ENCODE measurements at places on chromosomes 4 and X.

GRCh38 chr4:150258569-150258968, 180.3 kb downstream of the DCLK2 start:
- DNase-seq = no peak

- DNase-seq = no peak
Measured at GRCh38 chr4:72814241-72814640, 245.2 kb upstream of the ADAMTS3 start.

DNA sequence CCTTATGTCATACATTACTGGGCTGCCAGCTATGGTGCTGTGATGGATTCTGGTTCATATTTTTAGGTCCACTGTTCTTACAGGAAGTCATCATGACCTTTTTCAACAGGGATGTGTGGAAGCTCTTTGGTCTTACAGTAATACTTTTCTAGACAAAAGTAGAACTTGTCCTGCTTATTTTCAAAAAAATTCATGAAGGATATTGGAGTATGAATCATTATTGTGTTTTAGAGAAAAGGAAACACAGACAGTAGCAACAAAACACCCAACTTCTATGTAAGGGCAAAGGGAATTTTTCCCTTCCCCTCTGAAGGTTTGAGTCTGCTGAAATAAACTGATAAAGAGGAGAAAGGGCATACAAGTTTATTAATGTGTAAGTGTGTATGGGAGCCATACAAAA, 54.7 kb upstream of the FAM9C start:
- no peak for DNase-seq

- no peak for DNase-seq
Measured at GRCh38 chr4:189659287-189659686, 281.4 kb upstream of the FRG1 start.

GRCh38 chrX:117568238-117568637, 548.4 kb downstream of the KLHL13 start:
- DNase-seq = no peak

GRCh38 chr4:149961876-149962597, 116.2 kb upstream of the DCLK2 start:
- no peak for DNase-seq

DNA sequence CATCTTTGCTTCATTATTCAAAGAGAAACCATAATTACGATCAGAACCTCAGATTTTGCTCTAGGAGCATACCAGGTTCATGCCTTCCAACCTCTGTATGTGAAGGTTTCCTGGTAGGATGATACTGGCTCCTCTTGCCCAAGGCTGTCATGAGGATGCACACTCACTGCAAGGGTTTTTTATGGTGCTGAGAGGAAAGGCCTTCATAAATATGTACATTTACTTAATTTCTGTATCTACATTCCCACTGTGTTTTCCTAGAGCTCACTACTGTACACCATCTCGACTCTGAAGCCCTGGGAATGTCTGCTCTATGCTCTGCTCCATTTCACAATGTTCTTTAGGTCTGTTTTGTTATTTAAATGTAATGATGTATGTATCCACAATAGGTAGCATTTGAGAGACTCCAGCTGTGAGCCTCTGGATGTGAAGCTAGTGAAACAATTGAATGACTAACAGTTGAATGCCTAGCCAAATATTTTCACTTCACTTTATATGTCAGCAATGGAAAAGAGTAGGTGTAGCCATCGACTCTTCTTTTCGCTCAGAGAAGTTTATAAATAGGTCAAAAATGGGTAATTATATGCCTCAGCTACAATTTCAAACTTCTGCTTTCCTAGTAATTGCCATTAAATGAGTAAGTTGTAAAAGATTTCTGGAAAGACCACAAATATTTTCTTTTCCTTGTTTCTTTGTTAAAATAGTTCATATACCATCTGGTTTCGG, 228.0 kb downstream of the PALLD start:
- no peak for DNase-seq

GRCh38 chrX:88584283-88584682, 162.7 kb upstream of the CPXCR1 start:
- no peak for DNase-seq

- DNase-seq = no peak
Measured at GRCh38 chr4:103423261-103423660, 225.1 kb upstream of the CENPE start.

- no peak for DNase-seq
Measured at GRCh38 chr4:152970102-152970820, 34.1 kb downstream of the FHDC1 start.

DNA sequence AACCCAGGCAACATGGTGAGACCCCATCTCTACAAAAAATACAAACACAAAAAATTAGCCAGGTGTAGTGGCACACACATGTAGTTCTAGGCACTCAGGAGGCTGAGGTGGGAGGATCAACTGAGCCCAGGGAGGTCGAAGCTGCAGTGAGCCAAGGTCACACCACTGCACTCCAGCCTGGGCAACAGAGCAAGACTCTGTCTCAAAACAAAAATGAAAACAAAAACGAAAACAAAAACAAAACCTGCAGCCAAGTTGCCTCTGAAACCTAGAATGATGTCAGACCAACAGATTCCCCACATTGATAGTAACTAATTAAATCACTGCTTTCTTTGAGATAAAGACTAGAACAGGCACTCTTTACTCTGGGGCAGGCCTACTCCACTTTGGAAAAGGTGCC, 104.5 kb downstream of the AMELX start:
- no peak for DNase-seq

DNA sequence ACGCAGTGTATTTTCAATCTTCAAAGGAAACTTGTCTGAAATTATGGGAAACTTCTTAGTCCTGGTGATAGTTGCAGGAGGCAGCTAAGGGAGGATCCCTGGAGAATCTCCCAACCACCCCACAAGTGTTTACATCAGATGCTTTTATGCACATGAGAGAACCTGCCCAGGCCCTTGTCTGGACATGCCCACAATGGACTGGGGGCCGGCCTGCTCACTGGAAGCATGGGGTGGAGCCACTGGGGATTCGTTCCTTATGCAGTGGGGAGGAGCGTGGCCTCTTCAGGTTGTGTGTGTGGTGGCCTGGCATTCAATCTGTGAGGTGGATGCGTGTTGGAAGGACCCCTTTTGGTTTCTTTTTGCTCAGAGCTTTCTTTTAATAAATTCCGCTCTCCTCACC, 398.7 kb upstream of the PPP1R2C start:
- DNase-seq = no peak

GRCh38 chrX:15866147-15866546, 11.5 kb upstream of the AP1S2 start:
- no peak for DNase-seq

- no peak for DNase-seq
Measured at GRCh38 chrX:56228914-56229313, 3.2 kb upstream of the KLF8 start.

DNA sequence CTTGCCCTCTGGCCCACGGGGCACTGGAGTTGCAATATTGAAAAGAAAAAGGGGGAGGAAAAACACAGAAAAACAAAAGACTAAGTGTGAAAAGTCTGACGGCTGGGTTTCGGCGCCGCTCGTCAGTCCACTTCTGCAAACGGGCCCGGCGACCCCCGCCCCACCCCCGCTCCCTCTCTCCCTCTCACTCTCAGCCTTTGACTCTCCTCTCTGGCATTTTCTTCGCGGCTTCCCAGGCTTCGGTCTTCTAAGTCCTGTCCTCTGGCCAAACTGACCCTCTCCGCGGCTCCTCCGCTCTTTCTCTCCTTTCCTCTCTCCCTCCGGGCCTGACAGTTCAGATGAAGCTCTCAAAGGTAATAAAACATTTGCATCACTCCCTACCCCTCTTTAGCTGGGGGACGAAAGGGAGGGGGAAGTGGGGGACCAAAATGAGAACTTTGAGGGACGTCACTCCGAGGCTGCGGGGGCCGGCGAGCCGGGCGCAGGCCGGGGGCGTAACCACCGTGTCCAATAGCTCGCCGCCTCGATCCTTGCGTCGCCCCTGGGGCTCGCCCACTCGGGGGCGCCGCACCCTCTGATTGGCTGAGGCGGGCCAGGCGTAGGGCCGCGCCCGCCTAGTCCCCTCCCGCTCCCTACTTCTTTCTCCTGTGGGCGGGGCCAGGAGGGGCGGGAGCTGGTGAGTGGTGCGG, at the start of gene NKX6-1:
TSS of gene NKX6-1 (minus strand) at position 358 of the 689 bp plus-strand sequence. CDS start 1,064 bp downstream, outside the sequence.
- peak; percentile 48 for DNase-seq

GRCh38 chrX:130109429-130110378, 593 bp downstream of the ELF4 start:
- DNase-seq = peak; percentile 35

GRCh38 chrX:45191383-45191782, 9.3 kb downstream of the DIPK2B start:
- DNase-seq = peak; percentile 23

GRCh38 chrX:130083656-130084382, 26.5 kb downstream of the ELF4 start:
- peak; percentile 38 for DNase-seq

DNA sequence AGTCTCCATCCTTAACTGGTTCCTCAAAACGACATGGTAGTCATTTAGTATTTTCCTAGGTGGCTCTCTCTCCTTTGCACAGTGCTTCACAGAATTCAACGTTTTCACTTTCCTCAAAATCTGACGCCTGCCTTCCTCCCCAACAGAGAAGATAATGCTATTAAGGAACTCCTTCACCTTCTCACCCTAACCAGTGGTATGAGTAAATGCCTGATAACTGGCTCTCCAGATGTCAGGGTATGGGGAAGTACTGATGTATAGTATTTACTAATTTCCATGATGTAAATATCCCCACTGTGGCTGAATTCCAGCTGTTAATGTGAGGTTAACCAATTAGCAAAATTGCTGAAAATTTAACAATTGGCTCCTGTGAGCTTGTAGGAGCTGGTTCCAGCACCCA, 28.8 kb upstream of the NSUN7 start:
- DNase-seq = no peak

DNA sequence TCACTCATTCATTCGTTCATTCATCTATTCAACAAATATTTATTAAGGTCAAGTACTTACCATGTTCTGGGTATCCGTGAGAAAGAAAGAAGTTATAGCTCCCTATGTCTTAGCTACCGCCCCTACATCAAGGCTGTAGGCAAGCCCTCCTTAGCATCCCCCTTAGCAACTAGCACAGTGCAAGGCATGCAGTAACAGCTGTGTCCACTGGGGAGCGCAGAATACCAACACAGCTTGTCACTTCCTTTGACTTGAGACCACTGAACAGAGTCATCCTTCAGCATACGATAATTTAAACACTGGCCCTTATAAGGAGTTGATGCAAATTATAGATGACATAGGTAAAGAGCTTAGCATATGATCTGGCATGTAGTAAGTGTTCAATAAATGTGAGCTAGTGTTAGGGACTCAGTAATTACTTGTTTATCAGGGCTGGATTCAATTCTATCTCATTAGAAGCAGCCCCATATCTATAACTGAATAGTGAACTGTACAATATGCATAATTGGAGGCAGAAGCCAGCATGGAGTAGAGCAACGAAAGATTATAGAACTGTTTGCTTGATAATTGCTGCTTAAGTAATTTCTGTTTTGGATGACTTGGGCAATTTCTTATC, 8.7 kb downstream of the KIAA1210 start:
- peak; percentile 64 for DNase-seq

GRCh38 chr4:67575232-67576058, 16.9 kb downstream of the STAP1 start:
- no peak for DNase-seq

- DNase-seq = no peak
Measured at GRCh38 chrX:148670277-148670676, 169.9 kb downstream of the AFF2 start.

GRCh38 chr4:105059337-105059736, 87.3 kb upstream of the TET2 start:
- DNase-seq = peak; percentile 41

DNA sequence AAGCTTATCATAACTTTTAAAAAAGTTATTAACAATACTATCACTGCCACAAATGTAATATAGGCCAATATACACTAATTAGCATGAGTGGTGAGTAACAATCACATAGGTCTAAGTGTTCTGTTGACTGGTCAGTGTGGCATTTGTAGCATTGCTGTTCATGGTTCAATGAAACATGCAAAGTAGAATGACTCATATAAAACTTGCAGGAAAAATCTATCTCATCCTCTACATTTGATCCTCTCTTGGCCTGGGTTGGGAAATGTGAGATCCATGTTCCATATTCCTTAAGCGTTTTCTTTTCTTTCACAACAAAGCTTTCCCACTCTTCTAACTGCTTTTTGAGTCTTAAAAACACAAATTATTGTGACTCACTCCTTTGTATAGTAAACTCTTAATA, 1418.7 kb downstream of the FSTL5 start:
- DNase-seq = no peak

- DNase-seq = no peak
Measured at GRCh38 chr4:119942806-119943205, 123.8 kb downstream of the MAD2L1 start.

DNA sequence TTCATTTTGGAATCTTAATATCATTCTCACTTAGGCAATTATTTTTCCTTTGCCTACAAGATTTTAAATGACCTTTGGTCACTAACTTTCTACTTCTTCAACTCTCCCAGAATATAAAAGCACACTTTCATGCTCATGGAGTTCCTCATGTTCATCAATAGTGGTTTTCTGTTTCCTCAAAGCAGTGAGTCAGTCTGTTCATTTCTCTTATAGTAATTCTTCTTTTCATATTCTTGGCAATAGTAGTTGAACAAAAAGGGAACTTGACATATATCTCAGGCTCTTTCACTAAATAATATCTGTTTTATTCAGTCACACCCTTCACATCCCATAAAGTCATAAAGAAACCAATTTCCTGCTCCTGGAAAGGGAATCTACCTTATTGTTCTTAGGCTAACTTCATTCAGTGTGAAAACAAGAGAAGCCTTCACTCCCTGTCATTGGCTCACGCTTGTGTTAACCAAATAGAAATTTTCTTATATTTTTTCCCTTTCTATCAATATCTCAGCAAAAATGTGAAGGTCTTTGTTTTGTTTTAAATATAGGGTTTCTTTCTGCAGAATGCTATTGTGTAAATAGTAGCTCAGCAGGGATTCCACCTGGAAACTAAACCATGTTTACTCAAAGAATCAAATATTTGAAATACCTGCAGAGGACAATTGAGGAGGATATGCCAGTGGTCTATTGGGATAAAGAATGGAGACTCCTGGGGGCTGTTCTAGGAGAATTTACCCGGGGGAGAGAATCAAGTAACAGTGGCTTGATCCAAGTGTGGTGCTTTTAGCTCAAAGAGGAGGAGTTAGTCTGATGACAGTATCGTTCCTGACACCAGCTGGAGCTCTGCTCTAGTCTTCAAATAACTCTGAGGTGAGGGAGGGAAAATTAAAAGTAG, 13.4 kb upstream of the TNIP3 start:
- DNase-seq = no peak

DNA sequence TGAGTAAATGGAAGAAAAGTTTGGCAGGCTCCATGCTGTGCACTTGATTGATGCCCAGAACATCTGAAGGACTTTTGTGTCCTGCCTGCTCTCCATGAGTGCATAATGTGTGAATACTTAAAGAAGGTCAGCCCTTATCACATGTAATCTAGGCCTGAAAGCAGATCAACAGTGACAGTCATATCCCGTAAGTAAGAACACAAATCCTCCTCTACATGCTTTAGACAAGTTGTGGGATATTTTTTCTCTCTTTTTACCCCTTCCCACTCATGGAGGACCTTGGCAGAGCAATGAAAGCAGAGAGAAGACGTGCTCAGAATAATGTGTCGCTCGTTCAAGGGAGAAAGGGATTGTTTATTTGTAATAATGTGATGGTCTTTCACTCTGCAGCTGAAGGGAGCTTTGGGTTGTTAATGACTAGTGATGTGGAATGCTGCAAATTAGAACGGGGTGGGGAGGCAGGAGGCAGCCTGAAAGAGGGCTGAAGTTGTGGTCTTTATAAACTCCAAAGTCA, 286.6 kb downstream of the BMPR1B start:
- no peak for DNase-seq

Data from activated CD4-positive, alpha-beta T cell treated with anti-CD3 and anti-CD28 coated beads for 36 hours (primary cell).